Caki2 (cell line): ENCODE measurements at places on chromosomes 7 and 10. TPM values are rescaled to one million over a fixed set of nuclear protein-coding genes. Genes with fewer than 3 reads are reported as not detected.

SLC13A1 gene
- total RNA-seq = not detected in 2 replicates

THSD7A gene
- 0.06 and 0.20 TPM in 2 replicates for total RNA-seq

ERVW-1 gene
- not detected in 2 replicates for total RNA-seq

GRM8 gene
- total RNA-seq = not detected in 2 replicates

CLDN4 gene
- 326 and 414 TPM in 2 replicates for total RNA-seq
